Stimulated activated CD4-positive, alpha-beta T cell treated with anti-CD3 and anti-CD28 coated beads, Interleukin-4, amount 100 ng/mL, for 4 hours (primary cell): ENCODE measurements at places on chromosomes 4 and X.

DNA sequence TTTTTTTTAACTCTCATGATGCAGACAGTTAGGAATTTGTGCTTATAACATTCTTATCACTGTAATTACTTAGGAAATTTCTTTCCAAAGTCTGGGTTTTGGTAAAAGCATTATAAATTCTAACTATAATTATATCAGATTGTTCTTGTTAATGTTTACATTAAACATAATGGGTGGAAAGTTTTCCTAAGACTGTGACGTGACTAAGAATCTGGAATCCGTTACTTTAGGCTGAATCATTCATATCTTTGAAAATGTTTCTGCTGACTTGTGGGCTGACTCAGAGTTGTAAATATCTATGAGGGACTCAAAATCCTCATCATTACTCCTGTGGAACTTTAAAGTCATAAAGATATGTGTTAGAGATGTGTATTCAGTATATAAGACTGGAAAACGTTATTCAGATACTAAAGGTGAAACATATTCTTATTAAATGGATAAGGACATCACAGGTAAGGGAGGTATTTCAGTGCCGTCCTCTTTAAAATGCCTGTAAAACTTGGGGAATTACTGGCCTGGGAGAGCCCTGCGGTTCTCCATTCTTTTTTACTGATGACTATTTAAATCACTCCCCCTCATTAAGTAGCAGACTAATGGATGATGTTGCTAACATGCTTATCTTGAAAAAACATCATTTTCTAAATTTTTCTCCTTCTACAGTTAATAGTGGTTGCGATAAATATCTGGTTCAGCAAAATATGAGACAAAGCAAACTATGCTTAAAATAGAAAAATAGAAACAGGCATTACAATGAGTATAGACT is 159.0 kb downstream of the DCLK2 start:
- no peak for DNase-seq

- no peak for DNase-seq
Observed at GRCh38 chrX:113421432-113421831, 580.8 kb upstream of the AMOT start.

DNA sequence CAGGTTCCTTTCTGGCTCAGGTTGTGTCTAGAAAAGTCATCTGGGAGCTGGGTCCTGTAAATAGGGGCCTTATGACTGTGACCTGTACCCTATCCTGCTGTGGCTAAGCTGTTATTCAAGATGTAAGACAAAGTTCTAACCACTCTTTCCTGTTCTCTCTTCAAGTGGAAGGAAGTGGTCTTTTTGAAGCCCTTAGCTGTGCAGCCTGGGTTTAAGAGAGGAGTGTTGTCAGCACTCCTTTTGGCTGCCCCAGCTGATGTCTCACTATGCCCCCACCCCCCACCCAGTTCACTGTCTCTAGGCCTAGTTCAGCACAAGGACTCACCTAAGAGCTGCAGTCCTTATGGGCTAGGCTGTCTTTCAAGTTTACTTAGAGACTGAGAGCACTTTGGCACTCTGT is 1069.5 kb downstream of the FAM133A start:
- DNase-seq = no peak

- DNase-seq = no peak
Observed at GRCh38 chr4:8592366-8593263, at the start of gene CPZ. TSS of gene CPZ (plus strand) at chr4:8592765. CDS start at chr4:8592834, 69 bp downstream.

GRCh38 chr4:87838205-87838604 is 5.4 kb downstream of the MEPE start:
- no peak for DNase-seq

DNA sequence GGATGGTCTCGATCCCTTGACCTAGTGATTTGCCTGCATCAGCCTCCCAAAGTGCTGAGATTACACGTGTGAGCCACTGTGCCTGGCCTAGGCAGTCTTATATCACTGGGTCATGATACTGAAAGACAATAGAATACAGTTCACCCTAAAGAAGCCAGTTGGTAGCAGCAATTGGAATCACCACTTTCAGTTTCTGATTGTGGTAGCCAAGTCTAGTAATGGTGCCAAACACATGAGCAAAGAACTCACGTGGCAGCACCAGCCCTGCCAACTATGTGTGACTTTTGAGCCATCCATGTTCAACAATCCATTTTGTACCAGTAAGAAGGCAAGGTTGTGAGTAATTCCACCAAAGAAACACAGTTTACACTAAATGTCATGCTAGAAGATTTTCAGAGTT is 548.4 kb downstream of the KLHL13 start:
- no peak for DNase-seq

DNA sequence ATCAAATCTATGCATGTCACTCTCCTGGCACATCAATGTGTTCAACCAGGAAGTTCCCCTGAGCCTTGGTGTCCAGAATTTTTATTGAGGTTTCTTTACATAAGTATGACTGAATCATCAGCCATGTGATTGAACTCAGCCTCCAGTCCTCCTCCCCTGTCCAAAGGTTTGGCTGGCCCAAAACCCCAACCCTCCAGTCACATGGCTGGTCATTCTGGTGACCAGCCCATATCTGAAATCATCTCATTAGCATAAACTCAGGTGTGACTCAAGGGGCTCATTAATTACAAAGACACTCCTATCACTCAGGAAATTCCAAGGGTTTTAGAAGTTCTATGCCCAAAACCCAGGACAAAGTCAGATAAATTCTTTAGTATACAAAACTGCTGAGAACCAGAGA is 20.6 kb upstream of the SUPT20HL2 start:
- DNase-seq = no peak

- no peak for DNase-seq
Observed at GRCh38 chrX:34900691-34901090, 41.9 kb upstream of the FAM47B start.

GRCh38 chr4:72507167-72507566 is 61.9 kb downstream of the ADAMTS3 start:
- no peak for DNase-seq
